ENCODE measurements at places on chromosomes 1 and 21.

GRCh38 chr1:183473217-183473536 lies 878 bp downstream of the SMG7 start:
- DNase-seq = no peak

GRCh38 chr1:203038217-203038741 lies 12.0 kb downstream of the PPFIA4 start:
- DNase-seq = peak; percentile 97

GRCh38 chr1:36653850-36654249 lies 171.1 kb upstream of the CSF3R start:
- DNase-seq = no peak

GRCh38 chr1:40808002-40808401 lies 24.4 kb downstream of the KCNQ4 start:
- no peak for DNase-seq

DNA sequence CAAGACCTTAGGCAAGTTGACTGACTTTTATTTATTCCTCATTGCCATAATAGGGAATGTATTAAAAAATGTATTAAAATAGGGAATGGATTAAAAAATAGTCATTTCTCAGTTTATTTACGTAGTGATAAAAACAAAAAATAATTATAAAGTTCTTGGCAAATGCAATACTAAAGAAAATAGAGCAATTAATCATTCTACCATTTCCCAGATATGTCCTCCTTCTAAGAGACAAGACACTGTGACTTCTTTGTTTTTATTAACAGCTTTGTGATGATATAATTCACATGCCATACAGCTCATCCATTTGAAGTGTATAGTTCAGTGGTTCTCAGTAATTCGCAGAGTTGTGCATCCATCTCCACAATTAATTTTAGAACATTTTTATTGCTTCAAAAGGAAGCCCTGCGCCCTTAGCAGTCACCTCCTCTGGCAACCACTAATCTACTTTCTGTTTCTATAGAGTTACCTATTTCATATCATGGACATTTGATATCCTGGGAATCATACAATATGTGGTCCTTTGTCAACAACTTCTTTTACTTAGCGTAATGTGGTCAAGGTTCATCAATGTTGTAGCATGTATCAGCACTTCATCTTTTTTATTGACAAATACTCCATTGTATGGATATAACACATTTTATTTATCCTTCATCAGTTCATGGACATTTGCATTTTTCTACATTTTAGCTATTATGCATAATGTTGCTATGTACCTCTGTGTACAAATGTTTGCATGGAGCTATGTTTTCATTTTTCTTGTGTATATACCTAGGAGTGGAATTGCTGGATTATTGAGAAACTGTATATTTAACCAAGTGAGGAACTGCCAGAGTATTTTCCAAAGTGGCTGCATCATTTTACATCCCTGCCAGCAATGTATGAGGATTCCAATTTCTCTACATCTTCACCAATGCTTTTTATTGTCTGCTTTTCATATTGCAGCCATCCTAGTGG lies 5.6 kb downstream of the TBX19 start:
- no peak for DNase-seq

DNA sequence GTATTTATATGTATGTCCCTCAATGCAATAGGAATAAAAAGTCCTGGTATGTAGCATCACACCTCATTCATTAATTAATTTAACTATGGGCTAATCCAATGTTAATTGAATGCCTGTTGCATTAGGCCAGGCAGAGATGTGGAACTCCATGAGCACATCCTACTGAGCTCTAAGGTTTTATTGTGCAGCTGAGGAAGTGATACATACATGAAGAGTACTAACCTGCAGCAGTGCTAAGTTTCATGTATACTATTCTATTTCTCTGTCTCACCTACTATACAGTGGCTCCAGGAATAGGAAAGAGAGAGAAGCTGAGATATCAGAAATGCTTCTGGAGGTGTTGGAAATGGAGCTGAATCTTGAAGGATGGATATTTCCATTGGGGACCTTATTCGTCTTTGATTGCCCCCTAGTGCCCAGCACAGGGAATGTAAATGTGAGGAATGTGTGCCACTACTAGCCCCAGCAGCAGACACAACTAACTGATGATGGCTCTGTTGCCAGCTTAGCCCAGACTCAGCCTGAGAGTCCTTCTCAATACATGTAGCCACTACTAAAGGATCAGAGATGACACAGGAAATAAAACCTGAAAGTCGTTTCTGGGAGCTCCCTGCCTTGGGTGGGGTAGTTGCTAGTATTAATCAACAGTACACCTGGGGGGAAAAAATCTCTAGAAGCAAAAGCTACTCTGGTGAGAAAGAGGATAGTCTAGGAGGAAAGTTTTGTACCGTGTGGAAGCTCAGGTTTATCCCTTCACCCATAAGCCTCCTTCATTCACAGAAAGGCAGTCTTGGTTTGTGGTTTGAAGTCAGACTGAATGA lies 173.3 kb upstream of the FOXD3 start:
- DNase-seq = peak; percentile 47

GRCh38 chr1:236468625-236469024 lies 55.2 kb upstream of the LGALS8 start:
- no peak for DNase-seq

DNA sequence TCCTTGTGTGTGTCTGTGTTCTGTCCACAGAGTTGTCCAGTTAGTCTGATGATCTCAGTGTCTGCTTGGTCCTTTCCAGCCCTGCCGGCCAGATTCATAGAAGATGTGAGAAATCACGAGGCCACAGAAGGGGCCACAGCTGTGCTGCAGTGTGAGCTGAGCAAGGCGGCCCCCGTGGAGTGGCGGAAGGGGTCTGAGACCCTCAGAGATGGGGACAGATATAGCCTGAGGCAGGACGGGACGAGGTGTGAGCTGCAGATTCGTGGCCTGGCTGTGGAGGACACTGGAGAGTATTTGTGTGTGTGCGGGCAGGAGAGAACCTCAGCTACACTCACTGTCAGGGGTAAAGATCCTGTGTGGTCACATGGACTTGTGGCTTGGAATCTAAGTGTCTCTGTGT lies 95.8 kb downstream of the OBSCN start:
- no peak for DNase-seq

DNA sequence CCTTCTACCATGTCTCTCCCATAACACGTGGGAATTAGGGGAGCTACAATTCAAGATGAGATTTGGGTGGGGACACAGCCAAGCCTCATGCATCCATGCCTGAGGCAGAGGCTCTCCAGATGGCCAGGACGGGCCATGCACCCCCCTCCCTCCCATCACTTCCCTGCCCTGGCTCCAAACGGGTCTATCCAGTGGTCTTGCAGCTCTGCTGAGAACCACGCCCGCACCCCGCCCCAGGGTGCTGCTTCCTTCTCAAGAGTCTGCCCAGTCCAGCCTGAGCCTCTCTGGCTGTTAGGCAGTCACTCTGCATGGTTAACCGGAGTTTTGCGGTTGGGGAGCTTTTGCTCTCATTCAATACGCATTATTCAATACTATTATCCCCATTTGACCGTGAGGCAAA lies 131.5 kb upstream of the TMEM51 start:
- DNase-seq = no peak

- no peak for DNase-seq
Measured at GRCh38 chr1:234488054-234489006, 9.4 kb upstream of the TARBP1 start.

DNA sequence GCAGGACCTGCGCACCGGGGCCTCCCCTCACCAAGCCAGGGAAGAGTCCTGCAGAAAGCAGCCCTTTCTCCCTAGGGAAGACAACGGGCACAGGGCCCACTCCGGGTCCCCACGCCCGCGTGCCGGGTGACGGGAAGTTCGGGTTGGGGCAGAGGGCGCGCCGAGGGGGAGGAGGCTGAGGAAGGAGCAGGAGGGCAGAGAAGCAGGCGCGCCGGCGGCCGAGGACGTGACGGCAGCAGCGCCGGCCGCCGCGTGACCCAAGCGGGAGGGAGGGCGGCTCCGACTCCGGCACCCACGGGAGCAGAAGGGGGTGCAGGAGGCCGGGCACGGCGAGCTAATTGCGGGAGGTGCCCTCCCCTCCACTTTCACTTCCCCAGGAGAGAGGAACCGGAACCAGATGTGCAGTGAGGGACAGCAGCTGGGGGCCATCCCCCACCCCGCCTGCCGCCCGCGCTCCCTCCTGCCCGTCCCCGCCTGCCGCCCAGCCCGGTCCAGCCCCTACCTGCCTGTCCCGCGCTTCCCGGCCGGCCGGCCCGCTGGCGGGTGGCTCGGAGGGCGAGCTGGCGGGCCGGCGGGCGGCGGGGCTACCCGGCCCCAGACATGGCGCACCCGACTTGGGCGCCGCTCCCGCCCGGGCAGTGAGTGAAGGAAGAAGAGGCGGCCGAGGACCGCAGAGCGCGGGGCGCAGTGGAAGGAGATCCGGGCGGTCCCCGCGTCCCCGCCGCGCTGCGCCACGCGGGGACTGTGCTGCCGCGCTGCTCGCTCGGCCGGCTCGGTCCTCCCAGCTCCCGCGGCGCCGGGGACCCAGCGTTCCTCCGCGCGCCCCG lies 510 bp downstream of the DENND4B start:
- peak; percentile 68 for DNase-seq

DNA sequence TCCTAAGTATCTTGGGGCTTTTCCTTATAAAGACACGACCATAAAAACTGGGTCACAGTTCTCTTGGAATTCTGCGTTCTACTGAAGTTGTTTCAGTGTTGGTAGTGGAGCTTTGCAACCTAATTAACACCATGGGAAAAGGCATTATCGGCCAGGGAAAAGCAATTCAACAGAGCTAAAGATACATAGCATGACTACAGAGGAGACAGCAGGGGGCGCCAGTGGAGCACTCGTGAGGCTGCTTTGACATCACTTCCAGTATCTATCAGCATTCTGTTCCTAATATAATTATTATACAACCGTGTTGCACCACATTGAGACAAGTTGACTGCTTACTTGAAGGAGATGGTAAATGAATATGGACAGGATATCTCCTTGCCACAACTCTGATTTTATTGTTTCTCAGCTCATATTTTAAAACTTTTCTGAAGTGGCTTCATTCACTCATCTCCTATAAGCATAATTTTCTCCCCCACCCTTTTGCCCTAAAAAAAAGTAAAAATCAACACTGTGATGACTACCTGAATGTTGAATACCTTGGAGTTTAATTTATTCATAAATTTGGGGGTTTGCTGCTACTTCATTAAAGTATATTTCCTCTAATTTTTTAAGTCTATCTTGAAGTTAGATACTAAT lies 39.4 kb downstream of the ZP4 start:
- DNase-seq = peak; percentile 67

- no peak for DNase-seq
Measured at GRCh38 chr1:27601771-27602461, 2.0 kb downstream of the AHDC1 start.

DNA sequence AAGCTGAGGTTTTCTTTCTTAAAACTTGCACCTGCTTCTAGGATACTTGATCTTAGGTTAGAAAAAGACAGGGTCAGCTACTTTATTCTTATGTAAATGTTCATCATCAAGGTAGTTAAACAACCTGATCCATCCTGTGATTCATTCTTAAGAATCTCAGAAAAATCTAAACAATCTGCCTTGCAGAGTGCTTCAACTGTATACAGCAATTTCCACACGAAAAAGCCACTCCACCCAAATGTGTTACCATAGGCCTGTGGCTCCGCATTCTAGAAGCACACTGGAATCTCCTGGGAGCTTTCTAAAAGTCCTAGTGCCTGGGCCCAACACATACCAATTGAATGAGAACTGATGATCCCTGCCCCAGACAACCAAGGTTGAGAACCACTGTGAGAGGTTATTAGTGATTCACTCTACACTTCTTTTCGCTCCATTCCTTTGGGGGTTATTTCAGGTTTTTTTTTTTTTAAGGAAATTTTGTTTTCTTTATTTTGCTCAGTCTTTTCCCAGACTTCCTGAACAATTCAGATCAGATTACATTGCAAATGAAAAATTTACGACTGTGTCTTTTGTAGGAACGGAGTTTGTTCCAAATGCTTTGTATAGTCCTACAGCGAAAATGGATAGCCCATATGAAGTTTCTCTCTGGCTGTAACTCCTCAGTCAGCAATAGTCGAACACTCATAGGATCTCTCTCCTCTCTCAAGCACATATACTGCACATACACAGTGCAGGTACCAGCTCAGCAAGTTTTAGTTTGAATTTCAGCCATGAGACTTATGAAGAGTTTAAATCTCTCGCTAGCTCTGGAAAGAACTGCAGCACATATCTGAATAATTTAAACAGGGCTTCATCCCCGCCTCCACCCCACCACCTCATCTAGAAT lies 16.1 kb downstream of the SMYD2 start:
- peak; percentile 75 for DNase-seq

DNA sequence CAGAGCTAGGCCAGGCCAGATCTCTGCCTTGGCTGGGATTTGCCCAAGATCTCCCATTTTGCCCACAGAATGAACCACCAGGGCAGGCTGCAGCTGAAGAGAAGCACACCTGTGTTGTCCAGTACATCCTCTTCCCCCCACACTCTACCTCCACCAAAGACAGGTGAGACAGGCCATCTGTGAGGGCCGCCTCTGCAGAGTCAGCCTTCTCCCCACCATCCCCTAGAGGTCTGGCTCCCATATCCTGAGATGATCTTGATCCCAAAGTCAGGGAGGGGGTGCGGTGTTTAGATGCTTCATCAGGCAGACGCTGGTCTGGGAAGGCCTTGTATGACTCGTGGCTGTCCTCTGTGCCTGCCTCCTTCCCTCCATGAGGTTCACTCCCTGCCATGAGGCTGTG lies 28.7 kb downstream of the HYI start:
- no peak for DNase-seq

- DNase-seq = no peak
Measured at GRCh38 chr1:56187405-56187804, 392.0 kb downstream of the PLPP3 start.

Measured in ACHN (cell line).